NB4 (cell line): ENCODE measurements at places on chromosomes 5 and 9.

GRCh38 chr9:117290856-117291622, 123.8 kb downstream of the ASTN2 start:
- DNase-seq = no peak

DNA sequence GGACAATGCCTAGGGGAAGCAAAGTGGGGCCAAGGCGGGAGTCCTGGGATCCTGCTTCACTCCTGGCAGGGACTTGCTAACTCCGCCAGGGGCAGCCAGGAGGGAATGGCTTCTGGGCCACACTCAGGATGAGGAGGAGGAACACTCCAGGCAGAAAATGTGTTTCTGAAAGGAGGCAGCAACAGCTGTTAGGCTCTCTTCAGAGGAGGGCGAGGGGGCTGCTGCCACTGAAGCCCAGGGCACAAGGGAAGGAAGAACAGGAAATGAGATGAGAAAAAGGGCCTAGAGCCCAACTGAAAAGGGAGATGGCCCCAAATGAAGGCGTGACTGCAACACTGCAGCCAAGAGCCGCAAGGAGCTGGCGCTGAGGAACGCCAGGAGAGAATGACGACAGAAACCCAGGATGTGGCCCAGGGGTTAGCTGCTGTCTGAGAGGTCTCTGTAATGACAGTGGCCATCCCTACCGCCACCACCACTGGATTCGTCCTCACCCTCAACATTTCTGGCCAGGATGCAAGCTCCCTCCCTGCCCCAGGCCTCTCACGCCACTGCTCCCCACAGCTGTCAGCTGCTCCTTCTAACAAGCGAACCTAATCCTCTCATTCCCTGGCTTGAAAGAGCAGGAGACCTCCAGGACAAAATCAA, 15.8 kb downstream of the PSMB7 start:
- DNase-seq = no peak

DNA sequence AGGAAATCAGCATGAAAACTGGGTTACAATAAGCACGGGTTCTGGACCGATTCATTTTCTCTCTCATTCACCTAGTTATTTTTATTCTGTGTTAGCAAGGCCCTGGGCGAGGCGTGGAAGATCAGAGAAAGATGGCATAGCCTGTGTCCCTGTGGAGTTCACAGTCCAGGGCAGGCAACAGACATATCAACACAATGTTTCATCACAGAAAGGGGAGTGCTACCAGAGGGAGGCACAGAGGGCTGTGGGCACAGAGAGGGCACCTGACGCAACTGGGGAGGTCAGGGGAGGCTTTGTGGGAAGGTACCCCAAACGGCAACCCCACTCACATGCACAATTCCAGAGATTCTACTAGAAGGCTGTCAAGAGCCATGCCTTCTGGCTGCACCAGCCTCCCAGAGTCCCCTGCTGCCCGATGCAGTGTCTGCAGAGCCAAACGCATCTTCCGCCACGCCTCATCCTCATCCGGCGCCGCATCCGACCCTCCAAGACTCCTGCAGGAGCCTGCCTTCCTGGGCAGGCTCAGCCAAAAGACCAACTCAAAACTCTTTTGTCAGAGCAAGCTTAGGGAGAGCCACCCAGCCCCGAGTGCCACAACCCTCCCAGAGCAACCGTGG, 1.4 kb downstream of the FAM193B start:
- peak; percentile 43 for DNase-seq

GRCh38 chr9:114729706-114730105, 47.7 kb upstream of the TEX48 start:
- no peak for DNase-seq

DNA sequence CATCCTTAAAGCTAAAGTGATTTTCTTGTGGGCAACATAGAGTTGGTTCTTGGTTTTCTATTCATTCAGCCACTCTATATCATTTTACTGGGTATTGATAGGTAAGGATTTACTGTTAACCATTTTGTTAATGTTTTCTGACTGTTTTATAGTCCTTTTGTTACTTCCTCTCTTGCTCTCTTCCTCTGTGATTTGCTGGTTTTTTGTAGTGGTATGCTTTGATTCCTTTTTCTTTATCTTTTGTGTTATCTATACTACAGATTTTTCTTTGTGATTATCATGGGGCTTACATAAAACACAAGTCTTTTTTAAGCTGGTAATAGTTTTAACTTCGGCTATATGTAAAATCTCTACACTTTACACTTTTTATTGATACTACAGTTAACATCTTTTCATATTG, 43.3 kb downstream of the CREBRF start:
- no peak for DNase-seq

DNA sequence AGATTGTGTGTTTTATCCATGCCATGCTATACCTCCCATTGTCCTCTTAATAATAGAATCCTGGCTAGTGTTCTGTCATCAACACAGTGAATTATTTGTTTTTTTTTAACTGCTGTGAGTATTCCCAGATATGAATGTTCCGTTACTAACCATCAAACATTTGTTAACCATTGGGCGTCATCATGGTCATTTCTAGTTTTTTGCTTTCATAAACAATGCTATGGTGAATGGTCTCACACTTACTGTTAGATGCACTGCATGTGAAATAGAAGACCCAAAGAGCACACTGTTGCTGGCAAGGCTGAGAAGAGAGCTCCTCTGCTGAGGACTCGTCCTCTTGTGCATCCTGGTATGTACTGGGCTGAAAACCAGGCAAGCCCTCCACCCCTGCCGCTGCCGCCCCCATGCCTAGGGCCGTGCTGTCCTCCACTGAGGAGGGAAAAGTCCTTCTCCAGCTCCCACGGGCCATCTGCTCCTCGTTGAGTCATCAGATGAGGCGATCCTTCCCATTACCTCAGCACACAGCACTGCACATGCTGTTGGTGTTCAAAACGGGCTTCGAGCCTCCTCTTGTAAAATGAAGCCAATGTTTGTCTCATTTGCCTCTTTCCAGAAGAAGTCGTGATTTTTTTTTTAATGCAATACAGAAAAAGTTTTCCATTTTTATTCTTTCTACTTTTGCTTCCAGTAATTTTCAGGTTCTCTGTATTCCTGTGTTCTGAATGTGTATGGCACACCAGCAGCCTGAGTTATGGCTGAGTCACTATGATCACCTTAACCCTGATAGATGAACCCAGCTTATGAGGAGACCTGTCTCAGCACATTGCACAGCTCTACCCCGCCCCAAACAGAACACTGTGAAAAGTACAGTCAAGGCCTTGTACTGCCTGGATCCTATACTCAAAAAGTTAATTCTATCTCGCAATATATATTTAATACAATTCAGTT, 219.0 kb downstream of the AOPEP start:
- peak; percentile 25 for DNase-seq

GRCh38 chr9:130549093-130549735, 30.2 kb upstream of the FUBP3 start:
- DNase-seq = peak; percentile 39

DNA sequence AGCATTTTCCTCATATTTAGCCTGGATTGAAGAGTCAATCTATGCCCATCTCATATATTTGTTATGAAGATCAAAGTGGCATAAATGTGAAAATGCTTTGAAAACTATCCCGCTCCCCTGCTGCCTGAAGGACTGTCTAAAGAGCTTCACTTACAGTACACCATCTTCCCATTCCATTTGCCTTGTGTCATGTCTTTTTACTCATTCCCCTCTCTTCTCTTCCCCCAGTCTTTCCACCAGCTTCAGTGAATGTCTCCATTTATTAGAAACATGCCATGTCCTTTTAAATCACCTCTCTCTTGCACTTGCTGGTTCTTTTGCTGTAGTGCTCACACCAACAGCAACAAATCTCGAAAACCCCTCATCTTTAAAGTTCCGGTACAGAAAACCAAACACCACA, 192.7 kb upstream of the SGCD start:
- no peak for DNase-seq

DNA sequence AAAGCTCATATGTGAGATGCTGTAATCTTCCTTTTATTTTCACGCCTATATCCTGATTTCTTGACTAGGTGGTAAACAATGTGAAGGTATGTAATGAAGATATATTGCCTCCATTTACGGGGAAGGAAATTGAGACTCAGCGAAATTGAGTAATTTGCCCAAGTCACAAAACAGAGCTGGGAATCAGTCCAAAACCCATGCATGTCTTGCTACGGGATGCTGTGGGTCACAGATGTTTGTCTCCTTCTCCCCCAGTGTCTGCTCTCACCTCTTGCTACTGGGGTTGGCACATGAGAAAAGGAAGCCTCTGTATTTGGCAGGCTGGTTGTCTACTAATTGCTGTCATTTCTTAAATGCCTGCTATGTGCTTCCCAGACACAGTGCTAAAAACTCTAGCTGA, 53.7 kb upstream of the TEX48 start:
- DNase-seq = no peak

GRCh38 chr9:137423514-137424291, 510 bp downstream of the NOXA1 start:
- DNase-seq = peak; percentile 62

GRCh38 chr5:37836235-37836591, 3.6 kb downstream of the GDNF start:
- DNase-seq = no peak

DNA sequence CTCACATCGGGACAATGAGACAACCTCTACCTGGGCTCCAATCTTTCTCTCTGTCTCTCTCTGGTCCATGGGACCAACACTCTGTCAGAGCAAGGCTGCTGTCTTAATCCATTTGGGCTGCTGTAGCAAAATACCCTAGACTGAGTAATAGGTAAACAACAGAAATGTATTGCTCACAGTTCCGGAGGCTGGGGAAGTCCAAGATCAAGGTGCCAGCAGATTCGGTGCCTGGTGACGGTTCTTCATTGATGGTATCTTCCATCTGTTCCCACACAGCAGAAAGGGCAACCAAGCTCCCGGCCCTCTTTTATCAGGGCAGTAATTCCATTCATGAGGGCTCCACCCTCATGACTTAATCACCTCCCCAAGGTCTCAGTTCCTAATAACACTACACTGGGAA, 61.3 kb upstream of the SPOCK1 start:
- no peak for DNase-seq

DNA sequence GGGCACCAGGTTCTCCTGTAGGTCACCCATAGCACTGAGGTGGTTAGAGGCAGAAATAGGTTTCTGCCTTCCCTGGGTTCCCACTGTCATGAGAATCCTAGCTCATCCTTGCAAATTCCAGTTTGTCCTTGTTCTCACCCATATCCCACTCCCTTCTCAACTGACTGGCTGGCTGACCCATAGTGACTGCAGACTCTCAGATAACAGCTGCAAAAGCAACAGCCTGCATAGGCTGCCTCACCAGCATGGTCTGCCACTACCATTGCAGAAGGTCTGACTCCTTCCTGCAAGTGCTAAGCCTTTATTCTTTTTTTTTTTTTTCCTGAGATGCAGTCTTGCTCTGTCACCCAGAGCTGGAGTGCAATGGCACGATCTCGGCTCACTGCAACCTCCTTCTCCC, 194.0 kb downstream of the SEMA6A start:
- DNase-seq = no peak

DNA sequence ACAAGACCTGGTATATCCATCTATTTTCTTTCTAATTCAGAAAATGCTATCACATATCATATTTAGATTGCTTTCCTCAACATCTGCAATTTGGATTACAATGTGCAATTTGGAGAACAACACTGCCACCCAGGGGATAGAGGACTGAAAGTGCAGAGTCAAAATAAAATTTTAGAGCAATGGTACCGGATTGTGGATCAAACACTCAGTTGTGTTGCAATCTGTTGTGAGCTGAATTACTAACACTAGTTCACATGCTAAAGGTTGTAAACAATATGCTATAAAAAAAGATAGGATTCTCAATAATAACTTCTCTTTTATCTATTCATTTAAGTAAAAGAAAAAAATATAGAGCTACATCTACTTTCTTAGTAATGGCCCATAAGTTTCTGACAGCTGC, 11.9 kb upstream of the SRFBP1 start:
- peak; percentile 57 for DNase-seq

DNA sequence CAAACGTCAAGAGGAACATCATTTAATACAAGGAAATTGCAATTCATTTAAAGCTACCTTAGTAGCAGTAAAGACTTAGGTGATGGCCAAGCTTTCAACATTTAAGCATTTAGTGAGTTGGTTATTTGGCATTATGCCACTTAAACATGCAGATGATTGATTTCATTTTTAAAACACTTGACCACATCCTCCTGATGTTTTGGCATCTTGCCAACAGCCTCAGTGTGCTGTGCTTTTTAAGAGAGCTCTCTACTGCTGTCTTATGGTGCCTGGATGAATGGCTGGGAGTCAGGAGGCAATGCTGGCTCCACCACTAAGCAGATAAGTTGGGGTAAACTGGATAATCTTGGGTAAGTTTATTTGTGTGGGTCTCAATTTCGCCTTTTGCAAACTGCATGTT, 364.5 kb downstream of the MAN2A1 start:
- peak; percentile 56 for DNase-seq

GRCh38 chr5:160769301-160769700, 82.7 kb downstream of the ATP10B start:
- no peak for DNase-seq

DNA sequence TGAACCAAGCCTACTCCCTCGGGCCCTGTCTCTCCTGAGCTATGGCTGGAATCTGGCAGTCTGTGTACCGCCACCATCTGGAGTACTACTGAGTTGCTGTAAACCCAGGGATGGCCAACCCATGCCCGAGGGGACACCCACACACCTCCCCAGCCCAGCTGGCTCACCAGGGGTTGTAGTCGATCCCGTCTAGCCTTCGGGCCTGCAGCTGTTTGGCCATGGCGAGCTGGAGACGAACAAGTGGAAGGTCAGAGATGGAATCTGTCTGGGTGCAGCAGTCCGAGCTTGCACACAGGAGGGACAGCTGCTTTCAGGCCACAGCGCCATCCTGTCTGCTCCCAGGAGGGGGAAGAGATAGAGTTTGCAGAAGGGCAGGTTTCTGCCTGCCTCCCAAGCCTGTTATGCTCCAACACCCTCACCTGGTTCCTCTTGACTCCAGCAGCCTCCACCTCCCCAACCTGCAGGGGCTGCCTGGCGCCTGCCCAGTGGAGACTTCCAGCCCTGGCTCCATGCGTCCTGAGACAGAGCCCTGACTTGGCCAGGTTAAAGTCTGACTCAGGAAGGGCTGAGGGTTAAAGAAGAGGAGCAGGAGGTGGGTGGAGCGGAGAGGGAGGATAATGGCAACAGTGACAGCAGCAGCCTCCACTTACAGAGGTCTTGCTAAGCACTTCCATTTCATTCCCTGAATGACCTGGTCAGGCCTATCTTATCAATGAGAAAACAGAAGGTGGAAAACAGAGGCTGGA, 15.8 kb upstream of the SPOUT1 start:
- DNase-seq = no peak
